ENCODE measurements at places on chromosomes 12 and 14.

DNA sequence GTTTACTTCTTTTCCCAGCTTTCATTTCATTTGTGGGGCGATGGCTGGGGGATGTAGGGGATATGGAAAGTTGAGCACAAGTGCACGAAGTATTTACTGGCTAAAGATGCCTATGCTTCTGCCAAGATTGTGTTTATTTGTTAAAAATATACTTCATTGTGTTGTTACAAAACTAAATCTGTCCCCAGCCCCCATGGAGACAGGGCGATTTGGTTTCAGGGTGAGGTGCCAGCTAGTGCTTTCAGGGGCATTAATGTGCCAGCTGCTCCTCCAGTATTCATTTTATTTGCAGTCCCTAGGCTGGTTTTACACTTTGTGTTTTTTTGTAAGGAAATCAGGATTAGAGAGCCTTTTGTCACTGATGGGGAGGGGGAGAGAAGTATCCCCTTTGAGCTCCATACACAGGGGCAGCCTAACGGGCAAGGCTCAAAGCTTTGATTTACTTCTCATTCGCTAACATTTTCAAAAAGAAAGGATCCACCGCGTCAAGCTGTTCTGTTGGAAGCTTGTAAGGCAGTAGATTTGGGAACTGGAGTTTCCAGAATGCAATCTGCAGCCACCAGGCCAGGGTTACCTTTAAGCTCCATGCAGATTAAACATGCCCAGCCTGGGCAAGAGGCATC is 198.7 kb upstream of the PLEKHG7 start:
- no peak for DNase-seq

DNA sequence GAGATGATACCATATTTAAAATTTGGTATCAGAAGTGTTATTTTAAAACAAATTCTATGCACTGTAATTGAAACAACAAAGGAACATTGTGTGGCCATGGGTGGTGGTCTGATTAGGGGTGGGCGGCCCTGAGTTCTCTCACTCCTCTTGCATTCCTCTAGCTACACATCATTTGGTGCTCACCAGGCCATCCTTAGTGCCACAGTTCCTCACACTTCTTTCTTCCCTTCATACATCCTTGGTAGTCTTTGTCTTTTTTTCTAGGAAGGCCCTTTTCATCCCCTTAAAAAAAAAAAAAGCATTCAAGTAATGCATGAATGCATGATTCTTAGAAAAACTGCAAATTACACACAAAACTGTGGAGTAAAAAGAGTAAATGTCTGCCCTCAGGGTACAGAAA is 2.4 kb upstream of the MANSC4 start:
- no peak for DNase-seq

DNA sequence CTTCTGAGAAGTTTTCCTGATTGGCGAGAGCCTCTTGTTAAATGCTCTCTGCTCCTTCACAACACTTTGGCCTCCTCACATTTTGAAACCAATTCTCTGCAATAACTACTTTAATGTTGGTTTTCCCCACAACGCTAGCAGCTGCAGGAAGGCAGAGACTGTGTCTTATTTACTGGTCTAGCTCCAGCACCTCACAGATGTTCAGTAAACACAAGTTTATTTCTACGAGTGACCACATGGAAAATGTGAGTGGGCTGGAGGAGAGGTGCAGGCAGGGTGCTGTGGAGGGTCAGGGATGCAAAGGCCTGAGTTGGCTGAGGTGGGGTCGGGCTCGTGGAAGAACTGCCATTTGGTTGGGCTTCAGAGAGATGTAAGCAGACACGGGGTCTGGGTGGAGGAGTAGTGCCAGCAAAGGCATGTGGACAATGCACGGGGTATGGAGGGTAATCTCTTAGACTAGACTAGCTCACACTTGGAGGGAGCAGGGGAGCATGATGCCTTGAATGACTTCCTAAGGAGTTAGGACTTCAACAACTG is 117.4 kb upstream of the RTL1 start:
- no peak for DNase-seq

GRCh38 chr12:111122458-111122878 is 202.1 kb upstream of the MYL2 start:
- no peak for DNase-seq

- DNase-seq = no peak
Measured at GRCh38 chr14:68672609-68673285, 120.1 kb downstream of the ZFP36L1 start.

- no peak for DNase-seq
Measured at GRCh38 chr14:54366736-54367735, 29.8 kb upstream of the CDKN3 start.

DNA sequence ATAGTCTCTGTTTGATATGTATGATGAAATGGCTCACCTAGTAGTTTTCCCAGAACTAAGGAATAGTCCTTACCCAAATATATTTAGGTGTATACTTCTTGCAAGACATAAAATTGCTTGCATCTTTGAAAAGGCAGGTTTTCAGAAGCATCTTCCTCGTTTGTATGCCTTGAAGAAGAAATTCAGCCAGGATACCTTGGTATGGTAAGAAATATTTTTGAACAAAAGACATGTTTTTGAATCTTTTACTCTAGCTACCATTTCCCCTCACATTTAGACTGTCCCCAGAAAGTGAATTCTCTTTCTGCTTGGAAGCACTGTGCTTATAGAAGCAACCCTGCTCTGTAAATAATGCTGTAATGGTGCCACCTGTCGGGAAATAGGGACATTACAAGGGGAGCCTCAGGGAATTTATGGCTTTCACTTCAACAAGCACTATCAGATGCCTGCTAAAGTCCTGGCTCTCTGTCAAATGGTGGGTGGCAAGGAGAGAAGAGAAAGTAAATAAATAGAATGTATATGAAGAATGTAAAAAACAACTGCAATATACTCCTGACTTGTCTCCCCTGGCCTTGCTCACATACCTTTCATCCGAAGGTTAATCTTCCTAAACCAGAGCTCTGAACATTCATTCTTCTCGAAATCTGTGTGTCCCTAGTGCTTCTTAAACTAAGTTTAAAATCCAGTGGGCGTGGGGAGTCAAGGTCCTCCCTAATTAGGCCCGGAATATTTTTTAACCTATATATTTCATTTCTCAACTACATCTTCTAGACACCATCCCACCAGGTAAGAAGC is 6.1 kb downstream of the CCDC184 start:
- peak; percentile 57 for DNase-seq

GRCh38 chr14:22622255-22622654 is 21.9 kb downstream of the OR6J1 start:
- DNase-seq = no peak

DNA sequence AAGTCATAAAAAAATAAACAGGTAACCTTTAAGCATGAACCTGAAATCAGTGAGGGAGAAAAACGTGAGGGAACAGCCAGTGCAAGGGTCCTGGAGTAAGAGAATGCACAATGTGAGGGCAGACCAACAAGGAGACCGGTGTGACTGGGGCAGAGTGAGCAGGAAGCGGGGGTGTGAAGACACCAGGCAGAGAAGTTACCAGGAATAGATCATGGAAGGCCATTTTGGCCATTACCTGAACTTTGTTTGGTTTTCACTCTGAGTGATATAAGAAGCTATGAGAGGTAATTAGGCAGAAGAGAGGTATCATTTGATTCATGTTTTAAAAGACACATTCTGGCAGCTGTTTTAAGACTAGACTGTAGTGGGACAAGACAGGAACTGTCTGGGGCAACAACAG is 15.0 kb downstream of the PAH start:
- no peak for DNase-seq

- DNase-seq = peak; percentile 25
Measured at GRCh38 chr14:32077081-32078022, at the start of gene ARHGAP5. Gene ARHGAP5 (plus strand): TSS chr14:32077304. CDS start chr14:32090670, 13,366 bp downstream.

DNA sequence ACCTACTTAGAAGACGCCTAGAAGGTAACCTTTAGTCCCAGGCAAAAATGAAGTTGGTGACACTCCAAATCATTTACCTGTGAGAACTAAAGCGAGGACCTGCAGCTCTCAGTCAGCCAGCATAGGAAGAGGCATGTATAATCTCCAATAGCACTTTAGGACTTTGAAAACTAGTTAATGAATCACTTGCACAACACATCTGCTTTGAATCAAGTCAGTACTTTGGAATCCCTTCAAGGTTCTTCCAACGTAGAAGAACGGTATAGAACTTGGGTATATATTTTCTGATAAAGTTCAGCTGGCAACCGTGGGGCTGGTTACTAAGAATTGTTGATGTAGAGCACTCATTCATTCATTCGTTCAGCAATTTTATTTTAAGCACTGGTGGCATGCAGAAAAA is 251.9 kb downstream of the TMEM132D start:
- no peak for DNase-seq

DNA sequence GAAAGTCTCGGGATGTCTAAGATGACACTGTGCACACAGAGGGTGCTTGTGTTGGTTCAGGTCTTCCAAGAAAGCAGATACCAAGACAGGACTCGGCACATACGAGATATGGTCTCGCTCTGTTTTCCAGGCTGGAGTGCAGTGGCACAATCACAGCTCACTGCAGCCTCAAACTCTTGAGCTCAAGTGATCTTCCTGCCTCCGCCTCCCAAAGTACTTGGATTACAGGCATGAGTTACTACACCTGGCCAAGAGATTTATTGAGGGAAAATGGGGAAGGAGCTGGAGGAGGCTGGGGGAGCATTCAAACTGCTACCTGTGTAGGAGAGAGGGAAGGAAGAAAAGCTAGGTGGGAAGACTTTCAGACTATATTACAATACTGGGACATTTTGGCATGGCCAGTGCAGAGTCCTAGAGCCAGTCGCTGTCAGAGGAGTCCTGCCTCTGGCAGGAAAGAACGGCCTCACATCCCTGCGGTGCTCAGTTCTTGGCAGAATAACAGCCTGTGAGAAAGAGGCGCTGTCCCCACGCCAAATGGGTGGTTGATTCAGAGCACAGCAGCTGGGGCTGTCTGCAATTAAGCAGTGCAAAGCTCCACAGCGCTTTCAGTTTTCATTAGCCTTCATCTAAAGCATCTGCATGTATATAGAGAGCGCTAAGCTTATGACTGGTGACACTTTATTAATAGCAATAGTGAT is 18.3 kb downstream of the SLC17A8 start:
- DNase-seq = no peak

- no peak for DNase-seq
Measured at GRCh38 chr12:46546634-46547273, 174.2 kb upstream of the SLC38A2 start.

- no peak for DNase-seq
Measured at GRCh38 chr12:121436706-121437105, 36.8 kb downstream of the RNF34 start.

GRCh38 chr14:94217116-94217515 is 43.0 kb downstream of the PPP4R4 start:
- DNase-seq = no peak

GRCh38 chr12:121060149-121061001 is 21.3 kb upstream of the OASL start:
- peak; percentile 22 for DNase-seq

GRCh38 chr14:23132970-23133369 is 13.9 kb upstream of the CEBPE start:
- DNase-seq = no peak

DNA sequence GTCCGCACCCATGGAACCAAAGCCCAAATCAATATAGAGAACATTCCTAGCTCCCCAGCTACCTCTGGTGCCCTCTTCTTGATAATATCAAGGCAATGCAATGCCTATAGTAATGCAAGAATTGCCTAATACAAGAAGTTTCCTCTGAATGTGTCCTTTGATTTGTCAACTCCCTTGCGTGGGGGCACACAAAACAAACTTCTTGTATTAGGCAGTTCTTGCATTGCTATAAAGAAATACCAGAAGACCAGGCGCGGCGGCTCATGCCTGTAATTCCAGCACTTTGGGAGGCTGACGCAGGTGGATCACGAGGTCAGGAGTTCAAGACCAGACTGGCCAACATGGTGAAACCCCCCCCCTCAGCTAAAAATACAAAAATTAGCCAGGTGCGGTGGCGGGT is 10.4 kb upstream of the ITPK1 start:
- no peak for DNase-seq

- no peak for DNase-seq
Measured at GRCh38 chr14:74348735-74349463, 628 bp downstream of the VRTN start.

DNA sequence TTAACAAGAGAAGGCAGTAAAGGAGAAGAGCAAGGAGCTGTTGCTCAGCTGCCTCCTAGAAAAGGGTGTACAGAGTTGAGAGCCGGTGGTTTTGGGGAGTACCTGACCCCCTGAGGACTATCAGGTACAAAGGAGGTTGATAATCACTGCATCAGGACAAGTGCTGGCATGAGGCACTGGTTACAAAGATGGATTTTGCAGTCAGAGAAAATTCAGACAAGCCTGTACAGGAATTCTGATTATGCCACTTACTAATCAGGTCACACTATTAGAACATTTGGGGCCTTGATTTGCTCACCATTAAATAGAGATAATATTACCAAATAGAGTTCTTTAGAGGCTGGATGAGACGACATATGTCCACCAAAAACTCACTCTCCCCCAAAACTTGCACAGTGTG is 450.9 kb upstream of the TMPO start:
- no peak for DNase-seq

GRCh38 chr14:78767436-78767835 is 597.3 kb downstream of the NRXN3 start:
- no peak for DNase-seq

DNA sequence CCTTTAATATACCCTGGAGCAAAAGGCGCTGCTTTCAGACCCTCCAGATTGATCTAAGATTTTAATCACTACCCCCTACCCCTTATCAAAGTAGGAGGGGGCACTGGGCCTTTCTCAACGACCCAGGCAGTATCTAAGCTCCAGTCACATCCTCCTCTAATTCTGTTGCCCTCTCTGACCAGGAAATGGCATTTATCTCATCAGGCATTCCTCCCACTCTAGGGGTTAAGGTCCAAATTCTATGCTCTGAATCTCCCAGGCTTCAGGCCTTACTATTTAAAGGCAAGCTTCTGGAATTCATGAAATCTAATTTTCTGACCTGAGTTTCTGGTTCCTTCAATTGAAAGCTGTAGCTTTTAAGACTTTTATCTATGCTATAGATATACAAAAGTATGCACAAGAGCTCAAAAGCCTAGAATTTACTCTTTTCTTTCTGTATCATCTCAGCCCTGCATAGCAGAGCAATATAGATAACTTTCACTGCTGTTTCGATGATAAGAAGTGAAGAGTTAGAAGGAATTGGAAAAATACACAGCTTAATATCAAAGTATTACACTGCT is 622.9 kb downstream of the RPS29 start:
- no peak for DNase-seq

GRCh38 chr12:6987956-6988553 is 17.3 kb downstream of the EMG1 start:
- no peak for DNase-seq

- no peak for DNase-seq
Measured at GRCh38 chr12:68750506-68750905, 4.5 kb downstream of the SLC35E3 start.

- no peak for DNase-seq
Measured at GRCh38 chr12:48198672-48198971, 4.5 kb downstream of the OR10AD1 start.

GRCh38 chr14:77584809-77585208 is 31.6 kb downstream of the SPTLC2 start:
- no peak for DNase-seq

Measured in stimulated activated CD4-positive, alpha-beta T cell treated with anti-CD3 and anti-CD28 coated beads, TNF-alpha, amount 100 ng/mL, for 1 hour (primary cell).